ENCODE measurements at places on chromosomes 13 and 19.

- peak; percentile 58 for DNase-seq
Measured at GRCh38 chr13:30376426-30377311, 45.6 kb upstream of the UBE2L5 start.

GRCh38 chr13:23381866-23382265 lies 51.6 kb downstream of the SACS start:
- no peak for DNase-seq

DNA sequence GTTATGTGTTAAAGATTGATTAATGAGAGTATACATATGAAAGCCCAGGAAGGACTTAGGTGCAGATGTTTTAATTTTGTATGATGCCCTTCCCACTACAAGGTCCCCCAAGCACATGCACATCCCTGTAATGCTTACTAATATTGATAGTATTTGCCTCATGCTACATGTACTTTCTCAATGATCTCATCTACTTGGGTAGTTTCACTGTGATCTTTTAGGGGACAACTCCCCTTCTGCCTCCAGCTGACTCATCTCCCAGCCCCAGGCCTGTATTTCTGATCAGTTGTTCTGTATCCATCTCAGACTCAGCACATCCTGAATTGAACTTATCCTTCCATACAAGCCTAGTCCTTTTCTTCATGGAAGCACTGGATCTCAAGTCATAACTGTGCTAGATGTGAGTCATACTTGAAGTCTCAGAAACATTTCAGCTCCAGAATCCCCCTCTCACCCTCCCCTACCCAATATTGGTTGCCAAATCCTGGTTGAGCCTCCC lies 49.4 kb upstream of the INTS6 start:
- DNase-seq, result no peak

DNA sequence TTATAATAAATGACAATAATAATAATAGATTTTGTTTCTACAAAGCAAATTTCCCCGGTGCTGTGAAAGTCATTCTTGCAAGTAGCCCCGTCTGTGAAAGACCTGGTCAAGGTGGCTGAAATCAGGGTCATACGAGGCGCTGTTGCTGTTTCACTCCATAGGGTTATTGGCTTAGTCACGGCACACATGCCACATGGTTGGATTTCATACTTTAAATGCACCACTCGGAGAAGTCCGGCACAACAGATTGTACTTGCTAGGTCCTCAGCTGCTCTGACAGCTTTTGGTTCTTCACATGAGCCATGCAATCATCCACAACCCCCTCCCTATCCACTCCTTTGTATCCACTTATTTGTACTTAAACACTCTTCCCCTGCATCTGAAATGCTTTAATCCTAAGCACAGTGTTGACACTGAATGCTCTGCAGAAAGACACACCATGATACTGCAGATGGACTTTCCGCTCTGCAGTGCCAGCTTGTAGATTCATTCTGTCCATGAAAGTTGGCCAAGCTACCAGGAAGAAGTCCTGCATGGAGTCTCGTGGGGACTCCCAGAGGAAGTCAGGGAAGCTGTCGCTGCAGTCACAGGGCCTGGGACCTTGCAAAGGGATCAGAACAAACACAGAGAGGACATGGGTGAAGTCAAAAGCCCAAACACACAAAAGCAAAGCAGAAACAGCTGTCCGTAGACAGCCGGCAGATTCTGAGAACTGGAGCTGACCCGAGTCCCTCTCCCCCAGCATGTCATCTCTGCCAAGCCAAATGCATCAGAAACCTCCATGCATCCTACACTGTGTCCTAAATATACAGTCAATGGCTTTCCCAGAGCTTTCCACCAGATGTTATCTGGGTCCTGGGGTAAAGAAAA lies 124.6 kb downstream of the COL4A2 start:
- DNase-seq, result no peak

- DNase-seq, result no peak
Measured at GRCh38 chr19:10881403-10882107, 10.2 kb downstream of the CARM1 start.

DNA sequence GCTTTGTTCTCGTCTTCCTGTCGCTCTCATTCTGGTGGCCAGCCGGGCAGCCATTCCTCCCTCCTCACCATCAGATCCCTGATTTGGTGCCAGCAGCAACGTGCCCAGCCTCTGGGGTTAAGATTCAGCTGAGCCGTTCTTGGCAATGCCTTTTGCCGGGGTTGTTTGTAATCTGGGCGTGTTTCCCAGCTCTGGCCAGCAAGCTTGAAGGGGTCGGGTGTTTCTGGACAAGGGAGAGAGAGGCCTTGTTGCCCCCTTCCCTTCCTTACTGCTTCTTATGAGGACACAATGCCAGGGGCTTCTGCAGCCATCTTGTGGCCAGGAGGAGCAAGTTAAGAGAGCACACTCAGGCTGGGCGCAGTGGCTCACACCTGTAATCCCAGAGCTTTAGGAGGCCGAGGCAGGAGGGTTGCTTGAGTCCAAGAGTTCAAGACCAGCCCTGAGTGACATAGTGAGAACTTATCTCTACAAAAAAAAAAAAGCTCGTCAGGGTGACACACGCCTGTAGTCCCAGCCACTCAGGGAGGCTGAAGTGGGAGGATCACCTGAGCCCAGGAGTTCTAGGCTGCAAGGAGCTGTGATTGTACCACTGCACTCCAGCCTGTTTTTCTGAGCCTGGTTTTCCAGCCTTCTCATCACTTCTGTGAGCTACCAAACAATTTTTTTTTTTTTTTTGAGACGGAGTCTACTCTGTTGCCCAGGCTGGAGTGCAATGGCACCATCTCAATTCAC lies 10.7 kb upstream of the CRTC1 start:
- DNase-seq, result no peak

GRCh38 chr13:65830411-65831205 lies 1399.5 kb downstream of the PCDH9 start:
- DNase-seq, result no peak
